ENCODE measurements at places on chromosomes 7 and 10.
A peak's percentile ranks its signal among the peaks of the same experiment; 100 is the strongest.

DNA sequence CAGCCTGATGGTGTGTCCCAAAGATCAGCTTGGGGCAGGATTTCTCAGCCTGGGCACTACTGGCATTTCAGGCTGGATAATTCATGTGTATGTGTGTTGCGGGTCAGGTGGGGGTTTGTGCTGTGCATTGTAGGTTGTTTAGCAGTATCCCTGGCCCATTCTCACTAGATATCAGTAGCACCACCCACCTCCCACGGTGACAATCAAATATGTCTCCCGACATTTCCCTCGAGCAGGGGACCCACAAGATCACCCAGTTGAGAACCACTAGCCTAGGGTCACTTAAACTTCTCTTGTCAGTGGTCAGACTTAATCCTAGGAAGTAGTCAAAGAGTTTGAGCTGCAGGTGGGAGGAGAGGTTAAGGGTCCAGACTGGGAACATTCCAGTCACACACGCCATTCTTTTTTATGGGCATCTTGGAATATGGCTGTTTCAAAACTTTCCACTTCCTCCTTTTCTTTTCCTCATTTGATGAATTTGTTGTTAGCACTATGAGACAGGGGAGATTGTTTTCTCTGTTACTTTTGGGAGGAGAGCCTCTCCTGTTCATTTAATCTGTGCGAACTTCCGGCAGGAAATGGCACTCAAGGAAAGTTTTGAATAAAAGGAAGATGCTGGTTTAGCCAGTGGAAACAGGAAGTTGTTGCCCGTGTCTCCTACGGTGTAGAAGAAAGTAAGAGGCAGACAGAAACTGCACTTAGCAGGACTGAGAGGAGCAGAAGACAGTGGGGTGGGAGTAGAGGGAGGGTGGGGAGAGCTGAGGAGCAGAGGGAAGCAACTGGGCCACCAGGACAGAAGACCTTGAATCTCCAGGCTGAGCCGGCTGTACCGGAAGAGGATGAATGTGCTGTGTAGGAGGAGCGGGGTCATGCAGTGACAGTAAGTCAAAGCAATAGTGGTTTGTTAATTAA lies 17.6 kb upstream of the EXOC6 start:
- no peak for DNase-seq

GRCh38 chr7:13411636-13412035 lies 577.8 kb downstream of the ETV1 start:
- no peak for DNase-seq

- DNase-seq, result no peak
These were observed 104.8 kb downstream of the AUTS2 start for GRCh38 chr7:69703099-69703498.

DNA sequence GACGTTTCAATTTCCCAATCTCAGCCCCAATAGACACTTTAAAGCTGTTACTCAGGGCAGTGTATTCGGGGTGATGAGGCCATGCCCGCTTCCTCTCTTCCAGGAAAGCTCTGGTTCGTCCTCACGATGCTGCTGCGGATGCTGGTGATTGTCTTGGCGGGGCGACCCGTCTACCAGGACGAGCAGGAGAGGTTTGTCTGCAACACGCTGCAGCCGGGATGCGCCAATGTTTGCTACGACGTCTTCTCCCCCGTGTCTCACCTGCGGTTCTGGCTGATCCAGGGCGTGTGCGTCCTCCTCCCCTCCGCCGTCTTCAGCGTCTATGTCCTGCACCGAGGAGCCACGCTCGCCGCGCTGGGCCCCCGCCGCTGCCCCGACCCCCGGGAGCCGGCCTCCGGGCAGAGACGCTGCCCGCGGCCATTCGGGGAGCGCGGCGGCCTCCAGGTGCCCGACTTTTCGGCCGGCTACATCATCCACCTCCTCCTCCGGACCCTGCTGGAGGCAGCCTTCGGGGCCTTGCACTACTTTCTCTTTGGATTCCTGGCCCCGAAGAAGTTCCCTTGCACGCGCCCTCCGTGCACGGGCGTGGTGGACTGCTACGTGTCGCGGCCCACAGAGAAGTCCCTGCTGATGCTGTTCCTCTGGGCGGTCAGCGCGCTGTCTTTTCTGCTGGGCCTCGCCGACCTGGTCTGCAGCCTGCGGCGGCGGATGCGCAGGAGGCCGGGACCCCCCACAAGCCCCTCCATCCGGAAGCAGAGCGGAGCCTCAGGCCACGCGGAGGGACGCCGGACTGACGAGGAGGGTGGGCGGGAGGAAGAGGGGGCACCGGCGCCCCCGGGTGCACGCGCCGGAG lies 2.6 kb downstream of the GJD4 start:
- DNase-seq, result no peak

GRCh38 chr10:45438466-45439090 lies 64.6 kb downstream of the ALOX5 start:
- DNase-seq, result no peak

DNA sequence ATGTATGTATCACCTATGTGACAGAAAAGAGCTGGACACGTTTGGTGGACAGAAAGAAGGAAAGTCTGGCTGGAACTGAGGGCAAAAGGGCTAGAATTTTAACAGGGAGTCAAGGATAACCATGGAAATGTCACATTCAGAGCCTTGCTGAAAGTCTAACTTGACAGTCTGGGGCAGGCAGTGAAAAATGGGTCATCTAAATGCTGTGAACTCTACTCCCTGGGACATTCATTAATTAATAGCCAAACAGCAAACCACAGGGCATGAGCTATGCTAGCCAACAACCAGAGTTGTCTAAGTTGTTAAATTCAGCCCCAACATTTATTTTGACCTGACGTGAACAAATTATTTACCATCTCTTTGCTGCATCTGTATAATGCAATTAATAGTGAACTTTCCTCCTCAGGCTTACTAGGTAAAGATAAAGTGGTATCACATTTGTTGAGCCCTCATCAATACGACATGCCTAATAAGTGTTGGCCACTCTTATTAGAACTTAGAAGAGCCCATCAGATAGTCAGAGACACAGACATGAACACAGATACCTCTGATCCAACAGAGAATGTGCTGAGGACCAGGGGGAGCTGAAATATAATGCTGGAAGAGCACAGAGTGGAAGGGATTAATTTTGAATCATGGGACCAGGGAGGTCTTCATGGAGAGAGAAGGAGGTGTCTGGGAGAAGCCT lies 109.9 kb downstream of the SORCS1 start:
- DNase-seq, result no peak

DNA sequence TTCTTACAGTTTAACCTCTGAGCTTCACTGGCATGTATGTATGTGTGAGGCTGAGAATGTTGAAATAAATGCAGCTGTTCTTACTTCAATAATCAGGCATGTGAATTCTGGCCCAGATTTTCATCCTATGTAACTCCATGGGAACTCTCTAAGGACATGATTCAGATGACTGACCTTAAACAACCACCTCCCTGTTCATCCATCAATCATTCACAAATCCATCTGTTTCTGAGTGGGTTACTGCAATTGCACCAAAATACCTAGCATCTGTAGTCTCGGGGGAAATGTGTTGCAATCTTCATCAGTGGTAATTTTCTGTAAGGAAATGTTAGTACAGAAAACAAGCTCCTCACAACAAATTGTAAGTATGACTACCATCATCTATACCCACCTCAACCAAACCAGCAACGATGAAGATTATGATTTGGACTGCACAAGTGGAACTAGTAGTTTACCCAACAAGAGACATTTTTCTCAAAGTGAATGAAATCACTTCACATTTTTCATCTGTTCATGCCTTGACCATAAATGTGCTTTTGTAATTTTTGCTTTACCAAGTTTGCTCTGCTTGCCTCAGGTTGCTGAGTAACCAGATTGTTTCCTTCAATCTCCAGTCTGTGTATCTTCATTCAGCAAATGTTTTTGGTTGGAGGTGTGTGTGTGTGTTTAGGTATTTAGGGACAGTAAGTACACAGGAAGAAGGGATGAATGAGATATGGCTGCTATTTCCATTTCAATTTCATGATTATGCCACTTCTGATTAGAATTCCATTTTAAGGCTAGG lies 65.7 kb upstream of the FZD8 start:
- no peak for DNase-seq

DNA sequence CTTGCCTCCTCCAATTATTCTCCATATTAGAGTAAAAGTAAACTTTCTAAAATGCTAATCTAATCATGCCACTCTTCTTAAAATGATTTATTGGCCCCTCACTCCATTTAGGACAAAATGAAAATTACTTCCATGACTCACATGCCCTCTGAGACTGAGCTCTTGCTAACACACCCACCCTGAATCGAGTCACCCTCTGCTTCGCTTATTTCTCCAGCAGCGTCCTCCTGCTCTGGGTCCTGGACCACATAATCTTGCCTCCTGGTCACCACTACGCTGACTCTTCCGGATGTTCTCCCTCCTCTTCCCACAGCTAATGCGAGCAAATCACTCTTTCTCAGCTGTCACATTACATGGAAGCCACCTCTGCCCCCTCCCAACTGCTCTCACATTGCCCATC lies 384.0 kb upstream of the FZD8 start:
- no peak for DNase-seq

- DNase-seq, result peak; percentile 70
These were observed 2.0 kb upstream of the HEPACAM2 start for GRCh38 chr7:93228302-93228701.

DNA sequence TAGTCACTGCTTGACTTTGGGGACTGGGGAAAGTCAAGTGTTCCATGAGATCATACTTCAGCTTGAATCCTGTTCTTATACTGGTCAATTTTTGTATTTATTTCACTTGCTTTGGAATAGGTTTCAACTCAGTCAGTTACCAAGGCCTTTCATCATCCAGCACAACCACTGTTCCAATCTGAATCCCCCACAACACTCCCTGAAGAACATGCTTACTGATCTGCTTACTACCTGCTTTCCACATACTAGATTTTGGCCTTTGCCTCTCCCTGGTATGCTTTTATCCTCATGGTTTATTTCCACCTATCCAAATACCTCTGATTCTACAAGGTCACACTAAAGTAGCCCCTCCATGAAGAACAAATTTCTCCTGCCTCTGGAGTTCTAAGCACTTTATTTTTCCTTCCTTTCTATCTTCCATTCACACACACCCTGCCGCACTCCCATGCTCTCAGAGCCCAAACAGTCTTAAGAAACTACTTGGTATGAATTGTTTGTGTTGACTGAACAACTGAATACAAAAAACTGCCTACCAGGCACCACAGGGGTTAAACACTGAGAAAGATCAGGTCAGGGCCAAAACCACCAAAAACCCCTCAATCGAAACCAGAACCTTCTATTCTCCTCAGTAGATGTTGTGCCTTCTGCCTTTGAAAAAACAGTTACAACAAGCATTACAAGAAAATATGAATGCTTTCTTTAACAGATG lies 178.1 kb downstream of the AVL9 start:
- DNase-seq, result no peak

- no peak for DNase-seq
These were observed 28.6 kb downstream of the FRA10AC1 start for GRCh38 chr10:93673791-93674190.

DNA sequence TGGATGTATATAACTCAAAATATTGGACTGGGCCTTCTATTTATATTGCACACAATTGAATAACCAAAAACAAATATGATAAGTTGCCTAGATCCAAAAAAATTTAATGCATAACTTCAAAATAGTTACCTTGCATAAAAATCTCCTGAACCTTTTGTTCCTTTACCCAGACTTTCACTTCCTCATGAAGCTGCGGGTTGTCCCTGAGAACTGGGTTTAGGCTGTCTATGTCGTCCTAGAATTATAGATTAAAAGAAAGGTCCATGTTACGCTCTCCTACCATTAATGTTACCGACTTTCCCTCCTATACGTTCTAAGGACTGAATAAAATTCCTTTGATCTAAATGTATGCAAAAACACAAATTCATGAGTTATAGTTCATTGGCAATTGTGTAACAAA lies 86.6 kb downstream of the NRBF2 start:
- no peak for DNase-seq

DNA sequence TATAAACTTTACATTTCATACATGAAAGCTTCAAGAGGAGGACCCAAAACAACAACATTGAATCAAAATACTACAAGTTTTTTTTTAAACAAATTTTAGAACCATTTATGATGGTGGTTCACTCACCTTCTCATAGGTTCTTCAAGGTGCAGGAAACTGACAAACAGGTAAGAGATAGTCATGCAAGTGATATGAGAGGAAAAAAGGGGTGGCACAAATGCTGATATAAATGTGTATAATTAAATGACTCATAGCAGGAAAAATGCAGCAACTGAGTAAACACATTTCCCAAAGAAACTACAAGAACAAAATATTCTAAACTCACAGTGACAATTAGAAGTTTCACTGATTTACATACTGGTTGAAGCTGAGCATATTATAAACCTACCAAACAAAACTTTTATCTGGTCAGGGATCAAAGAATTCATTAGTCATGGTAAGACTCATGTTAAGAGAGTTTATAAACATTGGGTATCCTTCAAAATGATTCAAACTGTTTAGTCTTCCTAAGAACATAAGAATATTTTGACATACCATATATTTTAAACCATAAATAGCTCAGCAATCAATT lies 14.1 kb downstream of the ZWINT start:
- no peak for DNase-seq

- DNase-seq, result no peak
These were observed 21.5 kb upstream of the SMKR1 start for GRCh38 chr7:129480674-129481363.

DNA sequence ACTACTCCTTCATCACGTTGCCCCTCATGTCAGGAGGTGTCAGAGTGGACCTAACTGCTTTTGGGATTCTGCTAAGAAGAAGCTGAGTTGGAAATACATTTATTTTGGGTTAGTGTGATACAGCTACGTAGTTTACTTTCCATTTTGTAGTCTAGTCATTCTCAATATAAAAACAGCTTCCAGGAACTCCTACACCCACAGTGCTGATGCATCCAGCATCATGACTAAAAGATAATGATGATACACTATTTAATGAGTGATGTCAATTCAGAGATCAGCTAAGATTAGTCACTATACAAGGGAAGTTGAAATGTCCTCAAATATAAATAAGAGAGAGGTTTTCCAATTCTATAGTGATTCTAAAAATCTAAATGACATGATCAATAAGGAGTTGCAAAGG lies 264.2 kb upstream of the SLC26A5 start:
- DNase-seq, result no peak

DNA sequence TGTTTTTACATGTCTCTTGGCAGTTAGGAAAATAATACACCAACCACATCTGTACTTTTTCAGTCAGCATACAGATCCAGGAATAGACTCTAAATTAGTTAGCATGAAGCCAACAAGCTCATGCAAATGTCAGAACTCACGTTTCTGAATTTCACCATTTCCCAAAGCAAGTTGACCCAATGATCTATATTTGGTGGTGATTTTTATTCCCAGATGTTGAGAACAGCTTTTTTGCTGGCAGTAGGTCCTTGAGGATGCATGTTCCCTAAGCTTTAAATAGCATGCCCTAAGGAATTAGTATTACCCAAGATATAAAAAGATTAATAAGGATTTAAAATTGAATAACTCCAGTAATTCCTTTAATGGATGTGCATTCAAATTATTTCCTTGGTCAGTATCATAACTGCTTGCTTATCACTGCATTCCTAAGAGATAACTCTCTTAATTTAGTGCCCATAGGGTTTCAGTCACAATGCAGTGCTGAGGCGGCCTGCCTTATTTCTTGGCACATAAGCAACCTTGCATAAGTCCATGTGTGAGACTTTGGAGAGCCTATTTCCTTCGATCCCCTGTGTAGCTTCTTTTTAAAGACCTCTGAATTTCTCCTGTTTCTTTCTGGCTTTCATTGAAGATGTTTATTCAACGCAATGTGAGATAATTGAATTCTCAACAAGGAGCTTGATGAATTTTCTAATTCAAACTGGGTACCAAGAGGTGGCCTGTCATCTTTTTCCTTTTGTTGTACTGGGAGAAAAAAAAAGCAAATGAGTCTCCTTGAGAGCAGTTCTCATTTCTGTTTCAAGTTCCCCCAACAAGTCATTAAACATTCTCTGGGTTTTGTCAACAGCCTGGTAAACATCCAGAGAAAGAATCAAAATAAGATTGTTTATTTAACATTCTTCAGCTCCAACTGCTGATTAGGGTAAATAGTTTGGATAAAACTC lies 135.3 kb upstream of the MEOX2 start:
- no peak for DNase-seq

All from amniotic stem cell (primary cell).